ENCODE measurements at places on chromosomes 12 and 14. TPM values are rescaled to one million over a fixed set of nuclear protein-coding genes. Genes with fewer than 3 reads are reported as not detected.

Gene PRH2
- total RNA-seq, result not detected

Gene CCND2
- 278 TPM for total RNA-seq

Gene AICDA
- total RNA-seq, result not detected

Gene TC2N
- 42.2 TPM for total RNA-seq

Gene SLC17A8
- total RNA-seq, result 2.6 TPM

Gene AMN
- total RNA-seq, result 18.3 TPM

Gene DEPDC4
- total RNA-seq, result 2.6 TPM

- no peak overlapping the region for H3K4me3 ChIP-seq
- peaks cover 7% of the 10 kb centered on the region for H3K27me3 ChIP-seq
- H3K27ac ChIP-seq, result no peak overlapping the region
- no peaks in the 10 kb centered on the region for H3K36me3 ChIP-seq
- no peaks in the 10 kb centered on the region for H3K4me1 ChIP-seq
Measured at GRCh38 chr12:47021298-47021697, 58.1 kb upstream of the PCED1B start.

DNA sequence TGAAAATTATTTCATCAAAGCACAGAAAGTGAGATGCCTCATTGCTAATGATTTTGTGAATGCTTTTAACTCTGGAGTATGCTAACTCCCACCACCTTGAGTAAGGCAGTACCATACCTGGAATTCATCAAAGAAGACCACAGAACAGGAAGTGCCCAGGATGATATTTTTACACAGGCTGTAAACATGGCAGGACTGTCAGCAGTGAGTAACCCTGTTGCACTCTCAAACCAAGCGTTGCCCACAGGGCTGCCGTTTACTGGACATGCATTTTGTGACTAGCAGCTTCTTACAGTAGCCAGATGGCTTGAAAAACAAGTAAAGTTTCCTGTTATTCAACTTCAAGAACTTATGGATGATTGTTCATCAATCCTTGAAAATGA, 42.4 kb downstream of the RALGAPA1 start:
- peaks cover 4% of the 10 kb centered on the region for H3K36me3 ChIP-seq
- H3K4me3 ChIP-seq, result no peak overlapping the region
- no peak overlapping the region for H3K27ac ChIP-seq
- no peak for DNase-seq
- H3K27me3 ChIP-seq, result no peaks in the 10 kb centered on the region

- no peaks in the 10 kb centered on the region for H3K4me1 ChIP-seq
- DNase-seq, result no peak
- no peaks in the 10 kb centered on the region for H3K27me3 ChIP-seq
- no peak overlapping the region for H3K27ac ChIP-seq
Measured at GRCh38 chr14:106378191-106378590, 851.8 kb downstream of the TMEM121 start.

GRCh38 chr14:32171469-32171868, 30.4 kb upstream of the RNU6-7 start:
- H3K27ac ChIP-seq, result no peak overlapping the region
- no peaks in the 10 kb centered on the region for H3K4me1 ChIP-seq
- no peak for DNase-seq
- H3K36me3 ChIP-seq, result no peaks in the 10 kb centered on the region

DNA sequence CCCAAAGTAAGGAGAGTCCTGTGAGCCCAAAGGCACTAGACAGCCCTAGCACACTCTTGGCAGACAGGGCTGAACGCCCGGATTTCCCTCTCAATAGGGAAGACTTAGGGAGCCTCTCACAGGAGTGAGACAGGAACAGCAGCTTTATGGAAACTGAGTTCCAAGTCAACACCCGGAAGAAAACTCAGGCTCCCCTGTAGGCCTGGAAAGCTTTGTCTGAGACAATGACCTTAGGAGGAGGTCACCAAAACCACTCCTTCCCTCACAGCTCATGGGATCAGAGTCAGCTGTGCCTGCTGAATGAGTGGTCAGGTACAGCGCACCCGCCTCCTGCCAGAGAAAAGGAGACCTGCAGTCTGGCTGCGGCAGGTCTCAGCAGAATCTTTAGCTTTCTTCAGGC, 229.5 kb downstream of the CACNA1C start:
- peaks cover 17% of the 10 kb centered on the region for H3K36me3 ChIP-seq
- H3K27ac ChIP-seq, result no peak overlapping the region
- H3K27me3 ChIP-seq, result no peaks in the 10 kb centered on the region
- no peak for DNase-seq
- no peak overlapping the region for H3K4me3 ChIP-seq

- H3K4me3 ChIP-seq, result no peak overlapping the region
- no peak for DNase-seq
- H3K27ac ChIP-seq, result no peak overlapping the region
- no peaks in the 10 kb centered on the region for H3K36me3 ChIP-seq
- peaks cover 35% of the 10 kb centered on the region for H3K27me3 ChIP-seq
Measured at GRCh38 chr12:113766131-113766878, 199.8 kb downstream of the RBM19 start.

GRCh38 chr14:94536836-94537235, 24.4 kb upstream of the SERPINA4 start:
- H3K36me3 ChIP-seq, result no peaks in the 10 kb centered on the region
- H3K4me1 ChIP-seq, result peaks cover 4% of the 10 kb centered on the region
- no peak overlapping the region for H3K4me3 ChIP-seq
- H3K27me3 ChIP-seq, result peaks cover 22% of the 10 kb centered on the region
- DNase-seq, result no peak

GRCh38 chr12:71415336-71416231, 24.0 kb upstream of the LGR5 start:
- no peaks in the 10 kb centered on the region for H3K36me3 ChIP-seq
- no peak overlapping the region for H3K27ac ChIP-seq
- no peak overlapping the region for H3K4me3 ChIP-seq
- H3K4me1 ChIP-seq, result no peaks in the 10 kb centered on the region

DNA sequence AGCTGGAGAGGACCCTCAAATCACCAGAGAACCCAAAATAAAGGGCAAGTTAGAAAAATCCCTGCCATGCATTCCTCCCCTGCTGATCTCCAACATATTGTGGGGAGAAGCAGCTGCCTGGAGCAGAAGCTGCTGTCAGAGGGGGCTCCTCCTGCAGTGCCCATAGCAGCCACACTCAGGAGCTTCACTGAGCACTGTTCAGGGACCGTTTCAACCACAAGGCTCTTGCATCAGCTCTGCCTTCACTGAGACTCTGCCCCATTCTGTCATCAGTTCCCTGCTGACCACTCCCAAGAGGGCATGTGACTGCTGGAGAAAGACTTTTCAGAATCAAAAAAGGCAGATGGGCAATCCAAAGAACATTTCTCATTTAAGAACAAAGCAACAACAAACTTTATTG, 392.7 kb downstream of the GALC start:
- no peaks in the 10 kb centered on the region for H3K27me3 ChIP-seq
- H3K27ac ChIP-seq, result no peak overlapping the region
- no peaks in the 10 kb centered on the region for H3K36me3 ChIP-seq
- DNase-seq, result no peak

DNA sequence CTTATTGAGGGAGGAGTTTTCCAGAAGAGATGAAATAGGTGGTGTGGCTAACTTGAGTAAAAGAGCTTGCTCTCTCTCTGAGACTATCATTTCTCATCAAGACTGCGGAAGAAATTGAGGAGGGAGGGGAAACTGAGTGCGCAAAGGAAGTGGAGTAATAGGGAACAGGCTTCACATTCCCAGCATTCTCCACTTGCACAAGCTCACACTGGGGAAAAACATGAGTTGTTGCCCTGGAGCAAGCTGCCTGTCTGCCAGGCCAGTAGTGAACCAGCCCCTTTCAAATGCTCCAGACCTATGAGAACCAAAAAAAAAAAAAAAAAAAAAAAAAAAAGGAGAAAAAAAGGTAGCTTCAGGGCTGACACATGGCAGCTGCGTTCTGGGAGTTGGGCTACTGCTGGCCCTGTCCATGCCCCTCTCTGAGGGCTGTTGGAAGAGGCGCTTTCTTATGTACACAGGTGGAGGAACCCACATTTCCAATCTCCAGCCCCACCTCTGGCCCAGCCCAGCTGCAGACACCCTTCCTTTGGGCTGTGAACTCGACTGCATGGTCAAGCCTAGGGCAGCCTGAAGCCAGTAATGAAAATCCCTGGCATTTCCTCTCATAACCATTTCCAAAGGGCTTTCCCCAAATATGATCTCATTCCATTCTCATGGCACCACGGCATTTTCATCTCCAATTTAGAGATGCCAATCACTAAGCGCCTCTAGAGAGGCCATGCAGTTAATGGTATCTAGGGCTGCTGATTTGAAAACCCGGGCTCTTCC, 32.5 kb upstream of the EMP1 start:
- no peaks in the 10 kb centered on the region for H3K27me3 ChIP-seq
- DNase-seq, result no peak
- H3K36me3 ChIP-seq, result peaks cover 3% of the 10 kb centered on the region
- H3K4me1 ChIP-seq, result no peaks in the 10 kb centered on the region
- peak overlapping the region; percentile 6 for H3K27ac ChIP-seq

DNA sequence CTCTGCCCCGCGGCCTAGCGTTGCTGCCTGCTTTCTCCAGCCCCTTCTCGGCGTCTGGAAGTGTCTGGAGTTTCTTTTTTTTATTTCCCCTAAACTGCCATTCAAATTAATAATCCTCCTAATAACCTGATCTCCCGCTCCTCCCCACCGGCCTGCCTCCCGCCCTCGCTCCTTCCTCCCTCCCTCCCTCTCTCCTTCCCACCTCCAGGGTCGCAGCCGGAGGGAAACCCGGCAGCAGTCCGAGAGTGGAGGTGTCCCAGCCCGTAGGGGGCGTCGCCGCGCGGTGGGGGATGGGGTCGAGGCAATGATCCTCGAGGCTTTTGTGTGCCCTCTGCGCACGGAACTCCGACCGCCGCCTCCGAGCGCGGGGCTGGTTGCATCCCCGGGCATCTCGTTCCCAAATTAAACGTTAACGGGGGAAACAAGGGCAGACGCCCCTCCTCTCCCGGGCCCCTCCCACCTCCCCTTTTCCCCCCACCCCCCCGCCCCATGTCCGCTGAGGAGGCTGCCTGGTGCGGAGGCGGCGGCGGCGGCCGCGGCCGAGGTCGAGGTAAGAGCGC, 1.0 kb upstream of the SOCS2 start:
- DNase-seq, result peak; percentile 83
- peaks cover 7% of the 10 kb centered on the region for H3K36me3 ChIP-seq
- peaks cover 42% of the 10 kb centered on the region for H3K27me3 ChIP-seq
- H3K27ac ChIP-seq, result no peak overlapping the region

DNA sequence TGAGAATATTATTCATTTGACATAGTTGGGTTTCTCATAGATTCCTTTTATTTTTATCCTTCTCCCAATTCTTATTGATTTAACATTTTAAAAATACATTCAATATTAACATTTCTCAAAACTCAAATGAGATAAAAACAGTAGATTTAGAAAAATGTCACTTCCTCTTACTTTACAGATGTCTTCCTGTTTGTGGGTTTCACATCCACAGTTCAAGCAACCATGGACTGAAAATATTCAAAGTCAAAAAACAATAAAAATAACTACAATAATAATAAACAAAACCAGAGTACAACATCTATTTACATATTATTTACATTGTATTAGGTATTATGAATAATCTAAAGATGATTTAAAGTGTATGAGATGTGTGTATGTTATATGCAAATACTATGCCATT, 111.3 kb upstream of the SLC16A7 start:
- DNase-seq, result no peak
- no peaks in the 10 kb centered on the region for H3K4me1 ChIP-seq
- H3K27me3 ChIP-seq, result no peaks in the 10 kb centered on the region
- no peak overlapping the region for H3K4me3 ChIP-seq
- no peaks in the 10 kb centered on the region for H3K36me3 ChIP-seq

- DNase-seq, result peak; percentile 80
- peaks cover 8% of the 10 kb centered on the region for H3K36me3 ChIP-seq
- no peaks in the 10 kb centered on the region for H3K27me3 ChIP-seq
- H3K4me3 ChIP-seq, result peak overlapping the region; percentile 98
- H3K27ac ChIP-seq, result peak overlapping the region; percentile 96
- H3K4me1 ChIP-seq, result peaks cover 33% of the 10 kb centered on the region
Measured at GRCh38 chr12:55830601-55831446, 1.4 kb upstream of the DNAJC14 start.

GRCh38 chr14:61754627-61755381, 7.4 kb upstream of the SNAPC1 start:
- no peak overlapping the region for H3K27ac ChIP-seq
- no peaks in the 10 kb centered on the region for H3K27me3 ChIP-seq
- no peaks in the 10 kb centered on the region for H3K4me1 ChIP-seq
- no peak overlapping the region for H3K4me3 ChIP-seq

DNA sequence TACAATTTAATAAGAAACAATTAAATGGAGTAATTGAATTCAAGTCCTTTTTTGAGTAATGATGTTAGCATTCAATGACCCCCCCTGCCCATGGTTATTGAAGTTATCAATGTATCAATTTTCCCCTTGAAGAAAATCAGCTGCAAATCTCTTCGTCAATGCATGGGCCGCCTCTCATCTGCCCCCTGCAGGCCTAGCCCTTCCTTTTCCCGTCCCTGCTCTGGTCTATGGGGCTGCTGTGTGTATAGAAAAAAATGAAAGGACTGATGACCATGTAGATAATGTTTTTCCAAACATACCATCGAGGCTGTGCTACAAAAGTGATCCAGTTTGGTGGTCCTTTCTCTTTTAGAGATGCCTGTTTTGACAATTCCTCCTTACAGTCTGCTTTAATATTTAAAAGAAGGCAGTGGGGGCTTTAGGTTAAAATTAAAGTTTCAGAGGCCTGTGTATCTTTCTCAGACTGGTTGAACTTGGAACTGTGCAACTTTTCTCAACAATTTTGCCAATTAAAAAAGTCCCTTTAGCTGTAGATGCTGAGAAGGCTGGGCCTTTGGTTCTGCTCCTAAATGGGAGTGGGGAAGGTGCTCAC, 98.4 kb downstream of the APAF1 start:
- no peak overlapping the region for H3K27ac ChIP-seq
- no peak for DNase-seq
- peaks cover 8% of the 10 kb centered on the region for H3K4me1 ChIP-seq
- H3K27me3 ChIP-seq, result peaks cover 35% of the 10 kb centered on the region
- no peaks in the 10 kb centered on the region for H3K36me3 ChIP-seq

DNA sequence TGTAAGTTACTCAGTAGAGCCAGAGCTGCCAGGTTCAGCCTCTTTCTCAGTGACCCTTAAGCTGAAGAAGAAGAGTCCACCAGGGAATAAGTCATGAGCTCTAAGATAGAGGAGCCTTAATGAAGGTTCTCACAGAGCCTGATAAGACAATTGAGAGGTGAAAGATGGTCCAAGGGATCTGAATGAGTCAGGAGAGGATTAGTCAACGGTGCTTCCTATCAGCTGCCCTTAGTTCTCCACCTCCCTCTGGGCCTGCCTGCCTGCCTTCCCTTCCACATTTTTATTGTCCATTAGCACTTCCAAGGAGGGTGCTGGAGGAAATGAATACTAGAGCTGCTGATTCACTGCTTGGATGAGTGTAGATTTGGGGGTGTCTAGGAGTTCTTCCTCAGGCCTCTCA, 161.7 kb upstream of the RMST start:
- no peak overlapping the region for H3K27ac ChIP-seq
- H3K36me3 ChIP-seq, result no peaks in the 10 kb centered on the region
- H3K4me1 ChIP-seq, result peaks cover 5% of the 10 kb centered on the region
- no peaks in the 10 kb centered on the region for H3K27me3 ChIP-seq
